ENCODE measurements at places on chromosomes 4 and X.

DNA sequence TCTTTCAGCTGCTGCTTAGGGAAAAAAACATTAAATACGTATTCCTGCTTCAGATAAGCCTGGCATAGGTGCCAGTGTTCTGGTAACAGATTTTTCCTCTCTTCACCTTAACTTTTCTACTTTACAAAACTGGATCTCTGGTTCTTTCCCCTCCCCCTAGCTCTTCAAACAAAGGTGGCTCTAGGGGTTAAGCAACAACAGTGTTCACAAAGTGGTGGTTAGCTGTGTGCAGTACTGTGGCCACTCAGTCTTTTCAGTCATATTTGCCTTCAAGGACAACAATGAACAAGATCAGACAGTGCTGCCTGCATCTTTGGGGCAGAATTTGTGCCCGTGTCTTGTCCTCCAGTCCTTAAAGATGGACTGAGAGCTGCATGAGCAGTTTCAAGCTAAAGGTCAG is 15.1 kb upstream of the RGN start:
- no peak for DNase-seq

DNA sequence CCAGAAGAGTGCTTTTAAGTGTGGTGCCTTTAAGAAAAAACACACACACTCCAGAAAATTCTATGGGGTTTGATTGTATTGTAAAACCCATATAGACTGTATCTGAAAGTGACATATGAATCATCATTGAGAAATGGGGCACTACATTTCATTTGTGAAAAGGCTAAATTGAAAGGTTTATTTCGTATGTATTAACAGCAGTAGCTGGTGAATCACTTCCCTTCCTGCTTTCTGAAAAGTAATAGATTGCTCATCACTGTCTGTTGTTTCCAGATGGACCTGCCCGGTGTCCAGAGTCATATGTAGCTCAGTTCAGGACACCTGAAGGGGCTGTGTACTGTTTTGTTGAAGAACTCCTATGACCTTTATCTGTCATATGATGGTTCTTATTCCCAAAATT is 28.1 kb upstream of the HPRT1 start:
- no peak for DNase-seq

- DNase-seq, result no peak
These were observed 48.0 kb downstream of the SEPTIN11 start for GRCh38 chr4:76997532-76997931.

DNA sequence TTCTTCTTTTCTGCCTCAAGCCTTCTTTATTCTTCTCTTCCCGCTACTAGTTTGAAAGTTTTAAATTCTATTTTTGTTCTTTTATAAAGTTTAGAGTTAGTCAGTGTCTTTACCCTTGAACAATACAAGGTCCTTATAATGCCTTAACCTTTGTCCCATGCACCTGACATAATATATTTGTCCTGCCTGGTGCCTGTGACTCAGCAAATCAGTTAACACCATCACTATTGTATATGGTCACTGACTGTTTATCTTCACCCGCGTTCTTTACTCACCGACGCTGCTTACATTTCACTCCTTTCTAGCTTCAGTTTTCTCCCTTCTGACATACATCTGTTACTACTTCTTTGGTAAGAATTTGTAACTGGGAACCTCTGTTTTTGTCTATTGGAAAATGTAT is 5.7 kb downstream of the SMIM20 start:
- DNase-seq, result no peak

GRCh38 chrX:71070531-71070930 is 2.4 kb upstream of the SNX12 start:
- no peak for DNase-seq

DNA sequence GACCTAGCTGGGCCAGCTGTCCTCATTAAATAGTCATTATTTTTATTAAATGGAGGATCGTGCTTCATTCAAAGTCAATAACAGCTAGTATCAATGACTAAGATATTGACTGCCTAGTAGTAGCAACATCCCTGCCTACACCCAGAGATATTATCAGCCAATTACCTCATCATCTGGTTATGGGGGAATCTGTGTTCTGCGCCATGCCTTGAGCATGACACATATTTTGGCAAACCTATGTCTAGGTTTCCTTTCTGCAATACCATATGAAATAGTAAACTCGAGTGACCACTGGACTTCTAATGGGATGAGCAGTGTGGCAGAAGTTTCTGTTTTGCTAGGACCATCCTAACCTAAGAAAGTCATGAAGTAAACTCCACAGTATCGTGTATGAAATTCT is 50.0 kb upstream of the AADAT start:
- no peak for DNase-seq

DNA sequence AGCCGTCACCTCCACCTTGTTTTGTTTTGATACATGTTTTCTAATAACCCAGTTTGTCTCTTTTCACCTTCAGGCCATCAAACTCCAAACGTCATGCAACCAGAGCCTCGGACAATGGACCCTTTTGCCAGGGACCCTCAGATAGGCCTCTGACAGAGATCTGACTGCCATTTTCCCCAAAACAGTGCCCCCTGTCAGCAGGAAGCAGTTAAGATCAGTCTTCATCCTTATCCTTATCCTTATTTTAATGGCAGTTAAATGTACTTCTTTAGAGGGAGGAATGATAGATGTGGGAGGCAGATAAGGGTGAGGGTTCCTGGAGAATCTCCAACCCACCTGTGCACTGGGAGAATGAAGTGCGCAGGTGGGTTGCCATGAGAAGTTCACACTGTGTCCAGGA is 135.7 kb downstream of the ANAPC10 start:
- no peak for DNase-seq

DNA sequence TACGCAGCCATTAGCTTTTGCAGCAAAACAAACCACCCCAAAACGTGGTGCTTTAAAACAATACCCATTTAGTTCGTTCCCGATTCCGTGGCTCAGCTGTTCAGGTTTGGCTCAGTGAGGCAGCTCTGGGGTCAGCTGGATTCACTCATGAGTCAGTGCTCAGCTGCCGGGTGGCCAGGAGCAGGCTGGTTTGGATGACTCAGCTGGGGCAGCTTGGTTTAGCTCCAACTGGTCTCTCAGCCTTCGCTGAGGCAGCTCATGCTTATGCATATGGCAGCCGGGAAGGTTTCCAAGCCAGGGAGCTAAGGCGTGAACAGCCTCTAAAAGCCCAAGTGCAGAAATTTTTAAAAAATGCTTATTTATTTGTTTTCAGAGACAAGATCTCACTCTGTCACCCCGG is 13.3 kb upstream of the CD99 start:
- DNase-seq, result no peak

GRCh38 chr4:7906171-7906701 is 33.4 kb downstream of the AFAP1 start:
- DNase-seq, result no peak

GRCh38 chr4:41647383-41647782 is 101.1 kb downstream of the PHOX2B start:
- no peak for DNase-seq

- DNase-seq, result no peak
These were observed 544.8 kb upstream of the DIPK2B start for GRCh38 chrX:45745479-45745878.

DNA sequence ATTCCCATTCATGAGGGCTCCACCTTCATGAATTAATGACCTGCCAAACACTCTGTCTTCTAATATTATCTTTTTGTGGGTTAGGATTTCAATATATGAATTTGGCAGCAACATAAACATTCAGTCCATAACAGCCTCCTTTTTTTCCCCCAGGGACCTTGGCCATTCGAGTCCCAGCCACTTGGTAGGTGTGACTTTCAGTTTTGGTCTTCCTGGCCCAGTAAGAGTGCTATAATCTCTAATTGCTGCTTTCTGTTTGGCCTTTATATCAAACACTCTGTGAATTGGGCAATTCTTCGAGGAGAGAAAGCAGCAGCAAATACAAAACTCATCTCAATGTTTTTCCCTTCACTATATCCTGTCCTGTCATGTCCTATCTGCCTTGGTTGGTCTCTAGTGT is 12.4 kb upstream of the RADX start:
- no peak for DNase-seq

DNA sequence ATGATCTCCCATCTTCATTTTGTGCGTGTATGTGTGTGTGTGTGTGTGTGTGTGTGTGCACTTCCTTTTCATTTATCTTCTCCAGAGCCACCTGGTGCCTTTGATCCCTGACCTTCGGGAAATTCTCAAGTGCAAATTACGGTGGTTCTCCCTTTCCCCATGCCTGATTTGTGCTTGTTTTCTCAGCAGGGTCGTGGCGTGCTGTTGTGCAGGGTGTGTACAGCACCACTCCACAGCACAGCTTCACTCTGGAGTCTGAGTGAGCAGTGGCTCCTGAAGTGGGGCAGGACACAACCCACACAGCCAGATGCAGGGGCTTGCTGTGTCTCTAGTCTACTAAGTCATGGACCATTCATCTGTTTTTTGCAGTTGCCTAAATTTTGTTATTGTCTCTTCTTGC is 114.2 kb upstream of the TBC1D9 start:
- DNase-seq, result no peak

- DNase-seq, result no peak
These were observed 20.5 kb downstream of the COMMD8 start for GRCh38 chr4:47442980-47443379.

GRCh38 chr4:8376361-8377102 is 64.0 kb downstream of the ACOX3 start:
- DNase-seq, result no peak

GRCh38 chrX:22032084-22032483 is at the start of gene PHEX:
TSS of gene PHEX (plus strand) at chrX:22032325. CDS start at chrX:22033006, 681 bp downstream.
- no peak for DNase-seq

DNA sequence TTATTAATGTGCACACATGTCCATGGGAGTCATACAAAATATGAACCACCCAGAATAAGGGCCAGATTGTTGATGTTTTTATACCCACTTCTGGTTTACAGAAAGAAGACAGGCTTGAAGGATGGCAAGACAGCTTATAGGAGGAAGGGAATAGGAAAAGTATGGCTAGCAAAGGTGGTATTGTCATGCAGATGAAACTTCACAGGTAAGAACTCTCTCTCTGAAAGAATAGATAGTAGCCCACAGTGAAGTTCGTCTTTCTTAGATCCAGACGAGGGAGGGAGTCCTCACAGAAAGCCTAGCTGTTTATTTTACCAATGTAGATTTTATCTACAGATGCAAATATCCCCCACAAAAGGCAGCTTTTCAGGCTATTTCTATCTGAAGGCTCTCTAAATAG is 43.7 kb upstream of the SPIN4 start:
- no peak for DNase-seq

DNA sequence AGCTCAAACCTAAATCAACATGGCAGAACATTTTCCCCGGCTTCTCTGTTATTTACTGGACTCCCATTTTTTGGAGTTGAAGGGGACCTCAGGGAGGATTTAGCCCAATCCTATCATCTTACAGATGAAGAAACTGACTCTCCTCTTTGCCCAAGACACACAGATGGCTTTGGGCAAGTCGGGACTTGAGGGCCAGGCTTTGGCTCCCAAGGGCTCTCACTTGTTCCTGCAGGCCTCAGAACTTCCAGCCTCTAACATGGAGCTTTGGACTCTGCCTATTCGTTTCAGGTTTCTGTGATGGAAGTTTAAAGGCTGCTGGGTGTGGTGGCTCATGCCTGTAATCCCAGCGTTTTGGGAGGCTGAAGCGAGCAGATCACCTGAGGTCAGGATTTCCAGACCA is 59.5 kb downstream of the RHOH start:
- no peak for DNase-seq

GRCh38 chr4:13933191-13933590 is 305.7 kb upstream of the BOD1L1 start:
- no peak for DNase-seq

DNA sequence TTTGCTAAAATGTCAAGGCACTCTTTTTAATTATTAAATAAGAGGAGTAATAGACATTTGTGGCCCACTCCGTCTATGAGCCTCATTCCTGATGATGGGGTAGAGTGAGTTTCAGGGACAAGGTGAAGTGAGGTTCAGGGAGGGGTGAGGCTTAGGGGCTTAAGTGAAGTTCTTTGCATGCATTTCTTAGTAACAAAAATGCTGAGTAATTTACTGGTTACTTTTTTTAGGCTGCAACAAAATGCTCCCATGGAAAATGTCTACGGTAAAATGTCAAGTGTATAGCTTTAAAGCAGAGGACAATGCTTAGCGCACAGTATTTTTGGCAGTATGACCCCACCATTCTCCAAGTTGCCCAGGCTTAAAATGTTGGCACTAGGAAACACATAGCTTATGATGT is 2.0 kb upstream of the USO1 start:
- no peak for DNase-seq

- DNase-seq, result no peak
These were observed 123.7 kb downstream of the ANAPC4 start for GRCh38 chr4:25500626-25501316.

GRCh38 chr4:169438057-169438480 is 167.3 kb upstream of the SH3RF1 start:
- DNase-seq, result no peak

GRCh38 chrX:33138677-33139249 is 72.6 kb downstream of the DMD start:
- DNase-seq, result no peak

- no peak for DNase-seq
These were observed 155.1 kb downstream of the ZNF518B start for GRCh38 chr4:10302096-10302495.

- no peak for DNase-seq
These were observed 162.5 kb upstream of the MED14 start for GRCh38 chrX:40897718-40898270.

DNA sequence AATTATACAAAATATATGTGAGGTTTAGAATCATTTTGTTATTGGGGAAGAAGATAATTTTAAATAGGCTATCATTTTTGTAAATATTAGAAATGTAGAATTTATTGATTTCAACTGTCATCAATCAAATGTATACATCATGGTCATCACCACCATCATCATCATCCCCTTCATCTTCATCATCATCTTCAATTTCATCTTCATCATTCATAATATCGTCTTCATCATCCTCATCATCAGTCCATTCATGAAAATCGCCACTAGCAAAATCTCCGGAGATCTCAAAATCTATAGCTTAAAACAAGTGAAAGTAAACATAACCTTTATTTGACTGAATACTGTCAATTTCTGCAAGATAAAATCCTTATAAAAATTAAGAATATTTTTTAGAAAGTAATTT is 499.5 kb downstream of the SPOCK3 start:
- no peak for DNase-seq

GRCh38 chr4:33975995-33976394 is 2268.3 kb downstream of the ARAP2 start:
- no peak for DNase-seq

DNA sequence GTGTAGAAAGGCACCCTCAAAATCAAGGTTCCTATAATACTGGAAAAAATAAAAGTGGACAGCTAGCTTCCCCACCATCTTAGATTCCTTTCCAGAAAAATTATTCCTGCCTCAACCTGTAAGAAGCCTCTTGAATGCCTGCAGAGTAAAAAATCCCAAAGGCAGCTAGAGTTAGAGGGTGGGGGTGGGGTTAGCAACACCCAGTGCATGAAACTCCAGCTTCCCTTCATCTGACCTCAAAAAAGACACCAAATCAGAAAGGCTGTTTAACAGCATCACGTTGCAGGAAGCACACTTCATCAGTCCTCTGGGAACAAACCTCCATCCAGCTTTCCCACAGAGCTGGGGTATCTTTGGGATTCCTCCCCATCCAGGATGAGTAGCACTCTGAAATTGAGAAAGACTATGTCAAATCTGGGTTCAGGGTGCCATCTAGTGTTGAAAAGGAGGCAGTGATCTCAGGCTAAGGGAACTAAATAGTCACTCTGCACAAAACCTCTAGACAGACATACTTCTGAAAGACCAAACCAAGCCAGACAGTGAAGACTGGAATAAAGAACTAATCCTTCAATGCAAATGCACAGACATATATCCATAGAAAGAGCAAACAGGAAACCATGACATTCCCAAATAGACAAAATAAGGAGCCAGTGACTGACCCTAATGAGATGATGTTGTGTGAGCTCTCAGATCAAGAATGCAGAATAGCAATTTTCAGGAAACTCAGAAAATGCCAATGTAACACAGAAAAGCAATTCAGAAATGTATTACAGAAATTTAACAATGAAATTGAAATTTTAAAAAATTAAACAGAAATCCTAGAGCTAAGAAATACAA is 97.9 kb downstream of the ARHGEF9 start:
- DNase-seq, result no peak

Measured in activated CD8-positive, alpha-beta memory T cell treated with anti-CD3 and anti-CD28 coated beads for 1 hour (primary cell).